ENCODE measurements at places on chromosomes 5 and 9.

DNA sequence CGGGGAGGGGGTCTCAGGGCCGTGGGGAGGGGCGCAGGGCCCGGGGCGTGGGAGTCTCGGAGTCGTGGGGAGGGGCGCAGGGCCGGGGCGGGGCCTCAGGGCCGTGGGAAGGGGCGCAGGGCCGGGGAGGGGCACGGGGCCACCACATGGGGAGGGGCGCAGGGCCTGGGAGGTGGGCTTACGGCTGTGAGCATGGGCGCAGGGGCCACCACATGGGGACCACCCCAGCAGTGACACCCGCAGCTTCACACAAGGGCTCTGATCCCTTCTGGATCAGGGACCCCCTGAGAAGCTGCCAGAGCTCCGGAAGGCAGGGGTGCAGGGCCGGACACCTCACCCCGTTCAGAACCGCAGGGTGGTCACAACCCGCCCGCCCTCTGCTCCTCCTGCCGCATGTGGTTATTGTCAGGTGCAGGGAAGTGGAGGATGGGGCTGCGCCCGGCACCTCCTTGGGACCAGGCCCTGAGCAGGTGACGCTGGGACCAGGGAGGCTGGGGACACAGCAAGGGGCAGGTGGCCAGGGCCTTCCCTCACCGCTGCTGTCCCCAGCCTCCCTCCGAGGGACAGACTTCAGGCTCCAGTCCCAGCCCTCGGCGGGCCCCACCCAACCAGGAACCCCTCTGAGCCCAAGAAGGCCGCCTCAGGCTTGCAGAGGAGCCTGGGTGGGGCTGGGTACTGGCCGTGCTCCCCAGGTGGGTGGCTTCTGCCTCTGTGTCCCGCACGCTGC, 53.7 kb downstream of the EXD3 start:
- DNase-seq: no peak

DNA sequence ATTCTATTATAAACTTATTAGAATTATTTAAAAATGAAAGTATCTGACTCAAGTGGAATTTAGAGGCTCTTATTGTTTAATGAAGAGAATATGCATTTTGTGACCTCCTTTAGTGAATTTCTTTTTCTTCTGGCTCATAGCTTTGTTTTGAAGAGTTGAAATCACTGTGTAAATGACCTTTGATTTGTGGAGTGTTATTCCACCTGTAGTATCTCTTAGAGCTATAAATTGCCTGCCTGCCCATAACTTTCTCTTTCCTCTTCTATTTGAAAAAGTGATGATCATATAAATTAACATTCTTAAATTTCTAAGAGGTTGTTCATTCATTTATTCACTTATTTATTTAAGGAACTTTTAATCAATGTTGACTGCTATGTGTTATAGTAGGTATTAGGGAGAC, 16.1 kb downstream of the CSNK1G3 start:
- DNase-seq: no peak

DNA sequence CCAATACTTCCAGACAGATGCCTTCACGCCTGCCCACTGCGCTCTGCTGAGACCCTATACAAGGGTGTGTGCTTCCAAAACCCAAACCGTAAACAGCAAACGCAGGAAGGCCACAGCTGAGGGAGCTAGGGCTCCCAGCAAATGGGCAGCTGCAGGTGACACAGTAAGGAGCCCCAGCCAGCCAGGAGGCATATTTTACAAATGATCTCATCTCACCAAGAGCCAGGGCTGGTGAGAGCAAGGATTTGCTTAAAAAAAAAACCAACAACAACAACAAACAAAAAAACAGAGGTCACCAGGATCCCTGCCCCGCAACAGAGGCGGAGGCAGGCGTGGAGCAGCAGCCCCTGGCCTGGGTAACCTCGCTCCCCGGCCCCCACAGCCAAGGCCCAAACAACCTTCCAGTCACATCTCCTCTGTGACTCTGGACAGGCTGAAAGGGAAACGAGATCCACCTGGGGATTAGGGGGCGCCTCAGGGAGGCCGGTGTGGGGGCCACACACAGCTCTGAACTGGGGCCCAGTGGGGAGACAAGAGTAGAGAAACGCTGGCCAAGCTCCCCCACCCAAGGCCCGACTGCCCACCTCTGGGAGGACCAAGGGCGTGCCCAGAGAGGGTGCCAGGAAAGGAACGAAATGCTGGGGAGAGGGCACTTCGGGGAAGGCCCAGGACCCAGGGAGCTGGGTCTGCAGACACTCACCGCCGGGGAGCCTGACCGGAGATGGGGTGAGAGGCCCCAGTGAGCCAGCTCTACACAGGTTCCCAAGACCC, 3.3 kb downstream of the NACC2 start:
- no peak for DNase-seq

GRCh38 chr5:5671823-5672222, 249.3 kb downstream of the ICE1 start:
- DNase-seq: no peak

DNA sequence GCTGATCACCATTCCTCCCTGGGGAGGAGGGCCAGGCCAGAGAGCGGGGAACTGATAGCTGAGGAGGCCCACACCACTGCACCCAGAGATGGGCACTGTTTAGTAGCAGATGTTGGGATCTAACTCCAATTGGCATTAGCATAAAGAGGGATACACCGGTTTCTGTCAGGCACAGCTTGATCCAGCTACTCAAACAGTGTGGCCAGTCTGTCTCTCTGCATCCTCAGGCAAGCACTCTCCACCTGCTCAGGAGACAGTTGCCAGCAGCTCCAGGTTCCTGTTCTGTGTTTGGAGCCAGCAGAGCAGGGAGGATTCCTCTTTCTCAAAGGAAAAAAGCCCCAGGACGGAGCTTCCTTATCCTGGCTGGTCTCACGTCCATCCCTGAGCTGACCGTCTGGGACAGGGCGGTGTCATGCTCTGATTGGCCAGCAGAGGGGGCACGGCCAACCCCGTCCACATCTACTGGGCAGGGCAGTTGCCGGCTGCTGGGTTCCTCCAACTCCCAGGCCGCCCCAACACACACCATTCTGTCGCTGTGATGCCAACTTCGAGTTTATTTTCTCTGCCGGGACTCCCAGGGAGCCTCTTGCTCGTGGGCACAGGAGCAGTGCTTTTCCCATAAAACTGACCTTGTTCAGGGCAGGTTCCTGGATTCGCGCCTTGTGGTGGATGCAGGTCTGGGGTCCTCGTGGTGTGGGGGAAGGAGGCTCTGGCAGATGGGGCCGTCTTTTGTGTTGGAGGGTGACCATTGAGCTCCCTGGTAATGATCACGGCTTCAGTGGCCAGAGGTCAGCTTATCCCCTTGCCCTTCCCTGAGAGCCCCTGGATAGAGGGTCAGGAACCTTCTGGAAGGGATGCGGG, 47.9 kb downstream of the COL5A1 start:
- DNase-seq: no peak

DNA sequence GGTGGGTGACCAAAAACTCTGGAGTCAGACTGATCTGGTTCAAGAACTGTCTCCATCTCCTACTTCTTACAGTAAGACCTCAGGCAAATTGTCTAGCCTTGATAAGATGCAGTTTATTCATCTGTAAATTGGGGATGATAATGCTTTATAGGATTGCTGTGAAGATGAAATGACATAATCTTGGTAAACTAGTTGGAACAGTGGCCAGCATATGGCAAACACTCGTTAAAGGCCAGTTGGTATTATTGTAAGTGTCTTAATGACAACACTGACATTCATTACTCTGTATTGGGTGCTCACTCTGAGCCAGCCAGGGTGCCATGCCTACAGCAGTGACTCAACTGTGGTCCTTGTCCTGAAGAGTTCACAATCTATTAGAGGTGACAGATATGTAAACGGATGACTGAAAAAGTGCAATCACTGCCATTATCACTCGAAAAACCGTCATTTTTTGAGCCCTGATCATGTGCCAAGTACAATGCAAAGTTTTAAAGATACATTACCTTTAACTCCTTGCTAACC, 84.9 kb upstream of the HSPA9 start:
- no peak for DNase-seq

All from activated naive CD8-positive, alpha-beta T cell treated with anti-CD3 and anti-CD28 coated beads, Interleukin-2, amount 50 U/mL, for 16 hours (primary cell).